Cardiac fibroblast (primary cell): ENCODE measurements at places on chromosomes 6 and 20.

DNA sequence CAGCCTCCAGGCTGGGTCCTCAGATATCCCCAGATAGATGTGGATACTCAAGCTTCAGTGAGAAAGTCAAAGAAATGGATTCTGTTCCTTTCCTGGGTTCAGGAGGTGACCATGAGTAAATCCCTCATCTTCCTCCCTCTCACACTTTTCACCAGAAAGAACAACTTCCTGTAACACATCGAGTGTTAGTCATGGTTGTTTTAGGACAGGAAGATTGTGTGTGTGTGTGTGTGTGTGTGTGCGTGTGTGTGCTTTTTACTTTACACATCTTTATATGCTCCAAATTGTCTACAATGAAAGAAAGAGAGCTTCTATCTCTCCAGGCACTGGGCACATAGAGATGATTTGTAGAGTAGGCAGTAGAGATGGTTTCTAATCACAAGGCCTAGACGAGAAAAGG is 139.9 kb downstream of the TBXT start:
- peak; percentile 33 for DNase-seq

DNA sequence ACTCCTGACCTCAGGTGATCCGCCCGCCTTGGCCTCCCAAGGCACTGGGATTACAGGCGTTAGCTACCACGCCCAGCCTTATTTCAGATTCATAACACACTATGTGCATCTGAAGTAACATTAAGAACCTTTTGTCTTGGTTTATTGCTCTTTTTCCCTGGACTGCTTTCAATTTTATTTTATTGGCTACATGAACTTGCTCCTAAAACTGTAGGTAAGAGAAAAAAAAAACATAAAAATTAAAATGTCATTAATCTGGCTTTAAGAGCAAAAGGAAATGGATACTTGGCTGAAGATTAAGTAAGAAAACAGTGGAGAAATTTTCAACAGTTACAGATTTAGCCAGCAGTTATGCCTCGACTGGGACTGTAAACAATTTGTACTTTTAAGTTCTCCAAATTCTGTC is 62.5 kb downstream of the GJA1 start:
- DNase-seq = no peak

GRCh38 chr20:22619272-22619671 is 34.9 kb upstream of the FOXA2 start:
- DNase-seq = no peak

- no peak for DNase-seq
Observed at GRCh38 chr6:43187821-43188220, 5.8 kb downstream of the CUL9 start.

- DNase-seq = no peak
Observed at GRCh38 chr6:106363401-106364138, 3.1 kb downstream of the CRYBG1 start.

DNA sequence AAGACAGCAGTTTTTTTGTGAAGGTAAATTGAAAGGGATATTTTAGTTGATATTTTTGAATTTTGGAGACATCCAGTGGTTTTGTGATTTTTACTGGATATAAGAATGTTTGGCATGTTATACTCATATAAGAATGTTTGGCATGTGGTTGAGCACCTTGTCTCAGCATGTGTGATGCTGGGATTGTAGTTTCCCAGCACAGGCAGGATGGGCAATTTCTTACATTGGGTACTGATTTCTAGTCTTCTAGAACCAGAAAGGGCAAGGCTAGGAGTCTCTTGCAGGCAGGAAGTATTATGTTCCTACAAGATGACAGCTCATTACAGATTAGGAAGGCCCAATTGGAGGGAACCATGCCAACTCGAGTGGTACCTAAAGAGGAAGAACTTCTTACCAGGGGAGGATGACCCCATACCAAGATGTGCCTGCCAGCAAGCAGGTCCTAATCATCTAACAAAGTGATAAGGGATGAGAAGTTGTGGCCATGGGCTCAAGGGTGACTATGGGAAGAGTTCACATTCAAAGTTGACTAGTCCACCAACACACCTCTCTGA is 377.8 kb downstream of the UTRN start:
- no peak for DNase-seq

- no peak for DNase-seq
Observed at GRCh38 chr6:27940766-27941165, 16.3 kb upstream of the OR2B6 start.

- no peak for DNase-seq
Observed at GRCh38 chr6:53928641-53929040, 133.8 kb downstream of the LRRC1 start.

- DNase-seq = no peak
Observed at GRCh38 chr6:163867518-163868292, 453.2 kb downstream of the QKI start.

- no peak for DNase-seq
Observed at GRCh38 chr20:8395956-8396355, 263.9 kb downstream of the PLCB1 start.

- DNase-seq = no peak
Observed at GRCh38 chr20:52259295-52259694, 67.7 kb upstream of the ZFP64 start.

DNA sequence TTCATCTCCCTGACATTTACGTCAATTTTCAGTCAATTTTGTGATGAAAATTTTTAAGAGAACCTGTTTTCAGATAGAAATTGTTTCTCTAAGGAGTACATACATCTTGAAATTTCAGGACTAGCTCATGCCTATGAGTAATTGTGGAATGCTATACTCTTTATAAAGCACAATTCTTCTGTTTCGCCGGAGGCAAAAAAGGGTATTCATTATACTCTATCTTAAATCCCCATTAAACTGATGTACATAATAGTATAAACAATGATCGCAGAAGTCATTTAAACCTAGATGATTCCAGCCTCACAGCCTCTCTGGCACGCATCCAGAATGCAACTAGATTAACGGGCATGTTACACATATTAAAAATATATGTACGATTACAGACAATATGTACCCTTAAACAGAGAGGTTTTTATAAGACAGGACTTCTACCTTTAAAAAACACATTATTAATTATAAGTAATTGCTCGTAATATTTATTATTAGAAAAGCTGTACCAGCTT is 62.6 kb downstream of the NRSN1 start:
- no peak for DNase-seq

- no peak for DNase-seq
Observed at GRCh38 chr6:14810021-14810420, 435.8 kb upstream of the JARID2 start.

- no peak for DNase-seq
Observed at GRCh38 chr6:41700463-41701347, 34.7 kb downstream of the TFEB start.

DNA sequence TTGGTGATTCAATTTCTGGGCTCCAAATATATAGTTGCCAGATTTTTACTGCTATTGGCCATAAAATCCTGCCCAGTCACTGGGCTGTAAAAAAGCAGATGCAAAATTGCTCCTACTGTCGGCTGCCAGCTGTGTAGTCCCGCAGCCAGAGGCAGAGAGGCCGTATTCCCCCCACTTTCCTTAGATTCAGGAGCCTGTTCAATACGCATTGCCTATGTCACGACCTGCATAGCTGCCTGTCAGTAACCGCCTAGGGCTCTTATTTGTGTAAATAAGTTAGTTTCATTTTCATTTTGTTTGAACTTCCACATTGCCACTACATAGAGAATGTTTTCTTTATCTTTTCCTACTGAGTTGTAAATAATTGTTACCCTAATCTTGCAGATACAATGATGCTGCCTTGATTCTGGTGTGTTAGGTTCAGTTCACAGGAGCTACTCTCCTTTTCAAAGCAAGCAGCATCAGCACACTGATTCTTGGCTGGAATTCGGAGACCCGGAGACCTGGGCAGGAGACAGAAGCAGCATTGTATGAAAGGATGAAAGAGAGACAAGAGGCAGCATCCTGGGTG is 46.0 kb upstream of the UST start:
- DNase-seq = peak; percentile 72

GRCh38 chr20:50601511-50602431 is 89.6 kb downstream of the RIPOR3 start:
- DNase-seq = no peak

GRCh38 chr6:17984812-17985670 is 2.4 kb downstream of the KIF13A start:
- DNase-seq = peak; percentile 29

- DNase-seq = no peak
Observed at GRCh38 chr6:168949981-168950857, 303.4 kb downstream of the THBS2 start.

DNA sequence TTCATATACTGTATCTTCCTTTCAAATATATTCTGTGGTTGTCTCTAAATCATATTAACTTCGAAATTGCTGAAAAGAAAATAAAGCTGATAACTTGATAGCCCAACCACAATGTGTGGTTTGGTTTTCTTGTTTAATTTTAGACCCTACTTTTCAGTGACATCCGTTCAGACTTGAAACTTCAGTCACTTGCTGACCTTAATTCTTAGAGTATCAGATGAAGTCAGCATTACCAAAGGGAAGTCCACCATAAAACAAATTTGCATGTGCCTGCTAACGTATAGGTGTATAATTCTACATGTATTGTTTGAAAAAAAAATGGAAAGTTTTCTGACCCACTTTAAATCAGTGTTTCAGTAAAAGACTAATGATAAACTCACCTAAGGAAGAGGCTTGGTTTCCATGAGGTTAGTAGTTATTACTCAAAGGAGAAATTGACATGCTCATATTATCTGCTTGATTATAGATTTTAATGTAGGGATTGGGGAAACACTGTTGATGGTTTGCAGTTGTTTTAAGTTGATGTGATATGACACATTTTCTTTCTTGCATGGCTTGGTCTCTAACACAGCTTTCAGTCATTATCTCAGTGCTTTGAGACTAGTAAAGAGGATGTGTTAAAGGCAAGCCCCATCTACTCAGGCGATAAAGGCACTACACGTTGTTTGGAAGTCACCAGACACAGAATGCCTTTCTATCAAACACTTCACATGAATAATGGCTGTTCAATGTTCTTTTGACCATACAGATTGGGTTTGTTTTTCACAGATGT is 5.2 kb upstream of the IL17A start:
- no peak for DNase-seq

DNA sequence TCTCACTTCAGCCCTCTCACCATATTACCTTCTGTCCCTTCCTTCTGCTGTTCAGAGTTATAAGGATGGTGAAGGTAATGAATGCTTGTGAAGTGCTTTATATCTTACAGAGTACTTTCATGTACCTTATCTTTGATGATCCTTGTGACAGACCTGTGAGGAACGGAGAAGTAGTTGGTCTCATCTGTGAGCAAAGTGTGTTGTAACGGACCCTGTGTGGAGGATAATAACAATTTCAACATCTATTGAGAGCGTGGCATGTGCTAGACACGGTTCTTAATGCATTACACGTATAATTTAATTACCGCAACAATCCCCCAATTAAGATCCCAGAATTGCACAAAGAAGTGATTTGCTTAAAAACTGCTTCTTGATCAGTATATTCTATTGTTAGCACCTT is 124.6 kb downstream of the ANKS1A start:
- DNase-seq = no peak

GRCh38 chr20:63884506-63885263 is 10.2 kb upstream of the DNAJC5 start:
- DNase-seq = no peak

GRCh38 chr20:63024573-63025392 is 18.0 kb upstream of the BHLHE23 start:
- no peak for DNase-seq

DNA sequence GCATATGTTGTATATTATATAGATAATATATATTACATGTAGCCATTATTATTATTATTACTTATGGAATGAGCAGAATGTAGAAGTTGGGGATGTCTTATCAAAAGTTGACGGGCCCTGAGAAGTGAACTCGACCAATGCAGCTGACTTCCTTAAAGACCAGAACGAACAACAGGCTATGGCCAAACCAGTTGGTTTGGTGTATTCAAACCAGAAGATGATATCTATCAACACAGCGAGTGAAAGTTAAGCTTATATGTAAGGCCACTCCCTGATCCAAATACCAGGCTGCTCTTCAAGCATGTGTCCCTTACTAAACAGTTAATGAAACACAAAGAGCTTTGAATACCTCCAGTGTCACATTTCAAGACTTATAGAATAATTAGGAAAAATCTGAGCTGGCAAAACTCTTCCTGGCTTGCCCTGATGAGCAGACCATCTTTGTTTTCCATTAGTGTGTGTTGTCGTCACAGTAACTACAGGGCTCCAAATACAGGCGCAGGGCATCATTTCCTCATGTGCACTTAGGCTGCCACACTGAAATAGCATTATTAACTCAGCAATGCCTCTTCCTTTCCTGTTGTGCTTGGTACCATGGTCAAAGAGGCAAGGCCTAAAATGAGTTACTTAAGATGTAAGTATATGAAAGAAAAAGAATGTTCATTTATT is 6.6 kb downstream of the FILIP1 start:
- no peak for DNase-seq

DNA sequence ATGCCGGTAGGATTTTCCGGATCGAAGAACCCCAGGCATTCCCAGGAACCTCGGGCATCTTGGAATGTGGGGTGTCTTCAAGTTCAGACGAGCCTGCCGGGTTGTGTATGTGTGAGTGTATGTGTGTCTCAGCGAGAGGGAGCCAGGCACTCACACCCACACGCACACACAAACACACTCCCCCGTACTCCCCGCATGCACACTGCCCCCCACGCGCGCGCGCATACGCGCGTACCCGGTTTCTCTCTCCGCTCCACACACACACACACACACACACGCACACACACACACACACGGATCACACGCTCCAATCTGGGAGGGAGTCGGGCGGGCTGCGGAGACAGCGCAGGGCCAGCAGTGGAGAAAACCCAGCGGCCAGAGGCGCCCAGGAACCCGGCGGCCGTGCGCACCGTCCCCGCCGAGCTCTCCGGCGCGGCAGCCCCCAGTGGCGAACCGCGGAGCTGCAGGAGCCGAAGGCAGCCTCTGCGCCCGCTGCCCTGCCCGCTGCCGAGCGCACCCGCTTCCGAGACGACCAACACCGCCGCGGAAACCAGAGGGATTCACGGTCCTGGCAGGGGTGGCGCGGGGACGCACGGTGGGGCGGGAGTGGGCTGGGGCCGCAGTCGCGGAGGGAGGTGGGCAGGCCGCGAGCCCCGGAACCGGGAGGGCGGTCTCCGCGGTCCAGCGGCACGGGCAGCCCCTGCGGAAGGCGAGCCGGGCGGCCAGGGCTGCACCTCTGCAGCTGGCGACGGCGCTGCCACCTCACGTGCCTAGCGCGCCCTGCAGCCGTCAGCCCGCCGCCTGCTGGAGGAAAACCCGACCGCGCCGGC is at the start of gene LRFN2:
Gene LRFN2, minus strand, starts transcription at position 125 of the 830 bp plus-strand sequence.
- DNase-seq = peak; percentile 74

GRCh38 chr6:113723182-113723581 is 134.0 kb upstream of the MARCKS start:
- peak; percentile 26 for DNase-seq

- DNase-seq = no peak
Observed at GRCh38 chr6:159071843-159072769, 27.3 kb upstream of the TAGAP start.
